Activated CD8-positive, alpha-beta memory T cell treated with anti-CD3 and anti-CD28 coated beads for 24 hours (primary cell): ENCODE measurements at places on chromosomes 2 and 18.

GRCh38 chr2:165539985-165540384, 70.5 kb downstream of the CSRNP3 start:
- no peak for DNase-seq

DNA sequence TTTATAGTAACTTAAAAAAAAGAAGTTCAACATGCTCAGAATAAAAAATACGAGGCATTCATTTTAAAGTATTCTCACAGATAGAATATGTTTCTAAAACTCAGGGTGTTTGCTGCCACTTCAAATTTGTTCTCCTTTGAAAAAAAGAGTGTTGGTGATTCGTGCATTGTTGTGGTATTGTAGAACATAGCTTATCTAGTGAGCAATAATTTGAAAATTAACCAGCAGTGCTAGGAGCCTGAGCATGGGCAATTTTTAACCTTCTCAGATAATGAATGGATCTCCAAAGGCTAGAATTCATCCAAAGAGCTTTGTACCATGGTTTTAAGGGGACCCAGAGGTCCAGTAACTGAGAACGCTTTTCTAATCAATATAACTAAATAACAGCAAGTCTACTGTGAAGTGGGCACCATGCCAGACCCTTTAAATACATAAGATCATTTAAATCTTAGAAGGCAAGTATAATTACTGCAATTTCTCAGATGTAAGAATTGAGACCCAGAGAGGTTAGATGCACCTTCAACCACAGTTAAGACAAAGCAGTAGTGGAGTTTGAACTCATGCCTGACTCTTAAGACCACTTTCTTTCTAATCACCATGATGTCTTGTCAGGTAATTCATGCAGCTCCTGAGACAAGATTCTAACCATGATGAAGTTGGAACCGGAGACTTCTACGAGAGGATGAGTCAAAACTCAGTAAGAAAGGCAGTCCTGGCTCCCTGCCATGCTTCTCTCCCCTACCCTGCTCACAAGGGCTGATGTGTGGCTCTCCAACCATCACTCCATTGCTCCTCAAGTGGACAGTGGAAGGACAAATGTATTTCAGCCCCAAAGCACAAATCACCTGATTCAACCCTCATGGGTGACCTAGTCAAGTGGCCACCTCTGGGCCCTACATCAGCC, 3.4 kb downstream of the CYRIA start:
- no peak for DNase-seq

GRCh38 chr2:99821572-99821971, 320.8 kb downstream of the AFF3 start:
- DNase-seq, result no peak

- DNase-seq, result no peak
Measured at GRCh38 chr18:31493941-31494340, 4.0 kb upstream of the DSG2 start.

DNA sequence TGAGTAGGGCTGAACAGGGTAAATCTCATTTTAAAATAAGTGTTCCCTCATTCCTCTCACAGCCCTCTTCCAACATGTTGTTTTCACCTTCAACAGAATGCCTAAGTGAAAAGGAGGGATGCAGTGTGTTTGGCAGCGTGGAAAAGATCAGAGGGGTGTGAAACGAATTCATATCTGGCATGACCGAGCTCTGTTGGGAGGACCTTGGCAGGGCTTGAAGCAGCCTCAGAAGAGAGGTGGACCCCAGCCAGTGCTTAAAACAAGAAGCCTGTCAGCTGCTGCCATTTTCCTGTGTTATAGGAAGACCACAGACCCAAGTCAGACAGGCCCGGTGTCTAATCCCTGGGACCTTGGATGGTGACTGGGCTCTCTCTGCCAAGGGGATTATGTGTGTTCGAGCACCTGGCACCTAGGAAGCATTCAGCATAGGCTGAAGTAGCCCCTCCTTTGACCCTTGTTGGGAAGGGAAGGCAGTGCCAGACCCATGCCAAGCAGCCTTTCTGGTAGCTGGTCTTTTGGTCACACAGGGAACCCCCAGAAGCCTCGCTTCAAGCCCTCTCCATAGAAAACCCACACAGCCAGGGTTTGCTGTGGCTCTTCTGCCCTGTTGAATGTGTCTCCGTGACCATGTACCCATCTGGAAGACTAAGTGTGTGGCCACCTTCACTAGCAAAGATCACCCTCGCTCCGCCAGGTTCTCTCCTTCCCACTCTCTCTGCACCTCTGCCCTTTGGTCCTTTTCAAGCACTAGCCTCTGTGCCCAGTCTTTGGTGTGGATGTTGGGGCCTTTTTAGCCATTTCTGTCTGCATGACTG, 87.5 kb upstream of the ST3GAL5 start:
- DNase-seq, result no peak

DNA sequence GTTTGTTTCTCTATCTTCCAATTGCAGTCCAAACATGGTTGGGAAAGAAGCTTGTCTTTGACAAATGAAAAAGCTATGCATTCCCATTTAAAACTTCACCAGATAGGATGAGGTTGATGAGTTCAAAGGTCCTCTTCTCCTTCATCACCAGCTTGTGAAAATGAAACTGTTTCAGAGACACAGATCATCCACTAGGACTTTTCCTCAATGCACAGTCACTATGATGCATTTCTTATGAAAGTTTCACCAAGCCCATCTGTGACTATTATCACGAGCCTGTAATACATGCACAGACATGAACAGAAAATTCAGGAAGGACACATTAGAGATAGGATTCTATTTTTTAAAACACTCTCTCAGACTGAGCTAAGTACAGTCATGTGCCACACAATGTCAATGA, 644.4 kb downstream of the PLCL1 start:
- no peak for DNase-seq
